ENCODE measurements at places on chromosomes 3 and 15.

DNA sequence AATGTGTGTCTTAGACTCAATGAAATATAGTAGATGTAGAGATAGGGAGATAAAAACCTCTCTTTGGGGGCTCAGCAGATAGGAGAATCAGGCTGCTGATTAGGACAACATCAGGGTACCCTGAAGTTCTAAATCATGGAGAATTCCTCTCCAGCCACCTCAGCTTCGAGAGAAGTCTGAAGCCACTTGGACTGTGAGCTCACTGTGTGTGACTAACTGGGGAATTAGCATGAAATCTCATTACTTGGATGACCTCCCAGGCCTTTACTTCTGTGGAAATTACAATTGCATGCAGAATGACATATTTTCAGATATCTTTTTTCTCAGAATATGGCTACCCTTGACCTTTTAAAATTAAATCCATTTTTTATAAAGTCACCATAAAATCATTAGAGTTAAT lies 128.0 kb upstream of the MRPL3 start:
- DNase-seq = no peak

DNA sequence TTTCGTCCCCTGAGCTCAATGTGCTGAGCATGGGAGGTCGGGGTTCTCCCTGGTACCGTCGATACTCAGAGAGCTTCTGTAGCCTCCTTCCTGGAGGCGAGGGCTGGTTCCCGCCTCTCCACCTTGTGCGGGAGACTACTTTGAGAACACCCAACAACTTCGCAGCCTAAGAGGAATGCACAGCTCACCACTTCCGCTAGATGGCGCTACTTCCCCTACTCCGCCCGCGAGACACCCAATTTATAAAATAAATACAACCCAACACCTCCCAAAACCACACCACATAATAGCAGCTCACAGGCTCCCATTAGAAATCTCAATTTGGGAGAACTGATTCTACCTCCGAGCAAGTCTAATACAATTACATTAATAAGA lies 1.2 kb downstream of the RGMA start:
- peak; percentile 70 for DNase-seq

- no peak for DNase-seq
Observed at GRCh38 chr3:141870091-141870687, 6.3 kb upstream of the ATP1B3 start.

DNA sequence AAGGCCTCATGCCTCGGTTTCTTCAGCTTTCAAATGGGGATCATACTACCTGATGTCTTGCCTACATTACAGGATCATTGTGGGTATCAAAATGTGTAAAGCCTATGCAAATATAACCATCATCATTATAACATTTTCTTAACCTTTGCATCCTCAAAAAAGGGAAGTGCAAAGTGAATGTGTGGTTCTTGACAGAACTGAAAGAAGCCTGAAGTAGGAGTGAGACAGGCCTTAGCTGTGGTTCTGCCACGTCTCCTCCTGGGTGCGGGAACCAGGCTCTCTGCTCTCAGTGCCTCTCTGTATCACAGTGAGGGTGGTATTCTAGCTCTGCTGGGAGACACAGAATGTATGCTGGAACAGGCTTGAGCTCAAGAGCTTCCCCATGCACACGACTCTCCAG lies 316.9 kb upstream of the ICE2 start:
- no peak for DNase-seq

- no peak for DNase-seq
Observed at GRCh38 chr3:10600296-10600714, 94.9 kb upstream of the ATP2B2 start.

- no peak for DNase-seq
Observed at GRCh38 chr3:106025151-106025722, 156.4 kb upstream of the CBLB start.

DNA sequence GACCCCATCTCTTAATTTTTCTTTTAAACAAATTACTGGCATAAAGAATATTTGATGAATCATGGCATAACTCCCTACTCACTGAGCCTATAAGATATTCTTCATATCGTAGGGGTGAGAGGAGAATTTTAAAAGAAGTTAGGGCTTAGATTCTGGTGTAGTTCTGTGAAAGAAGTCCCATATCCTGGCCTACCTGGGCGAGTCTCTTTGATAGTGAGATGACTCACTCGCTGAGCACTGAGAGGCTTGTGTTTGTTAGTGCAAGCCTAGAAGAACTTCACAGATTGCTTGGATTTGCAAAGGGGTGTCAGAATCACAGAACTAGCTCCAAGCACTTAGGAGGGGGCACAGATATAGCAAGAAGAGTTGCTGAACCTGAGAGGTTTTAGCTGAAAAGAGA lies 133.8 kb upstream of the TMC3 start:
- DNase-seq = no peak

DNA sequence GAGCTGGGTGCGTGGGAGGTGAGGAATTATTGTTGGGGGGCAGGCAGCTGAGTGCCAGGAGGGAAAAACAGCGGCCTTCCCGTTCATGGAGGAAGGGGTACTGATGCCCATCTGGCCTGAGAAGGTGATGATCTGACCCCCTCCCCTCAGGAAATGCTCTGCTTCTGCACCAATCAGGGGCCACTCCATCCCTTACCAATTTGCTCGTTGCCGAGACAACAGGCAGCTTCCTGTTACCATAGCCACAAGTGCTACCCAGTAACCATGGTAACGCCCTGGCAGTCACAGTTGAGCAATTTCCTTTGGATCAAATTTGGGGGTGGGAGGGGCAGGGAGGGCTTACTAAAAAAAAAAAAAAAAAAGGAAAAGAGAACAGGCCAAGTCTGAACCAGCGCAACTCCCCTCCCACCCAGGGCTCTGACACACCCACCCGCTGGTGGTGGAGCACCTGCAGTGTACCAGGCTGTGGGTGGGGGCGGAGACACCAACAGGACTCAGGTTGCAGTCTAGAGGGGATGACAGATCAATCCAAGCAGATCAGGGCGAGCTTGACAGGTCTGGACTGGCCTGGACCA lies 13.7 kb downstream of the CELF6 start:
- DNase-seq = peak; percentile 45

DNA sequence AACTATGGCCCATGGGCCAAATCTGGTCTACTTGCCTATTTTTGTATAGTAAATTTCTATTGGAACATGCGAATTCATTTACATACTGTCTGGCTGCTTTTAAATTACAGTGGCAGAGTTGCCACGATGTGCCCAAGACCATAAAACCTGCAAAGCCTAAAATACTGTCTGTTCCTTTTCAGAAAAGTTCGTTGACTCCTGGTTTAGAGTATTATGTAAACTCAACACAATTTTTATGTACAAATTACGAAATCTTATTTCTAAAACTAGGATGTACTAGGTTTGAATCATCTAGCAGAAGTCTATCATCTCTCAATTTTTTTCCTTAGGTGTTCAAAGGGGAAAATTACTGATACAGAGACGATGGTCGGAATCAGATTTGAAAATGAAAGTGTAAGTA lies 26.9 kb downstream of the SENP2 start:
- DNase-seq = no peak

DNA sequence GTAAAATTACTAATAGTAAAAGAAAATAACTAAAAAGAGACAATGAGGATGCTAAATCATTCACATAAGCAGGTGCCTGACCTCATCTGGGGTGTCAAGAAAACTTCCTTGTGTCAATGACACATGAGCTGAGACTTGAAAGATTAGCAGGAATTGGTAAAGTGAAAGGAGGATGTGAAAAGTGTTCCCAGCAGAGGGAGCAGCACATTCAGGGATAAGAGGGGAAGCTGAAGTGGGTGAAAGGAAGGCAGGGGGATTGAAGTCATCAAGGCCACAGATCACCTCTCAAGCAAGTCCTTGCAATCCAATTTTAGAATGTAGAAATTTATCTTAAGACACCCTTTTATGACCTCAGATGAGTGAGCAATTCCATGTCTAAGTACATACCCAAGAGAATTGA lies 60.2 kb upstream of the ACP3 start:
- DNase-seq = no peak

- no peak for DNase-seq
Observed at GRCh38 chr3:128443771-128444170, 22.9 kb downstream of the DNAJB8 start.

DNA sequence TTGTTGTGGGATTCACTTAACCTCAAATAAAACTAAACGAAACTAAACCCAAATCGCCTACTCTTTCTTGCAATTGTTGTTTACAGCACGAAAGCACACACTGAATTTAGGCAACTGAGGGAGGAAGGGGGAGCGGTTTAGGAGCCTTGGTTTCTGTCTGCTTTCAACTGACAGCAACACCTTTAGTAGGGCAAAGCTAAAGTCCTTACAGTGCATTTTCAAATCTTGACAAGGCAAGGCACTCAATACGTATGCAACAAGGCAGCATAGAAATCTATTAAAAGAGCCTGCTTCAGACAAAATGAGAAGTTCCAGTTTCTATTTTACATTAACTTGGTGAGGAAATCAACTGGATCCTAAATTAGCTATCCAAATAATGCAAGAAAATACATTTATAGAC lies 174.6 kb downstream of the CHST2 start:
- no peak for DNase-seq

DNA sequence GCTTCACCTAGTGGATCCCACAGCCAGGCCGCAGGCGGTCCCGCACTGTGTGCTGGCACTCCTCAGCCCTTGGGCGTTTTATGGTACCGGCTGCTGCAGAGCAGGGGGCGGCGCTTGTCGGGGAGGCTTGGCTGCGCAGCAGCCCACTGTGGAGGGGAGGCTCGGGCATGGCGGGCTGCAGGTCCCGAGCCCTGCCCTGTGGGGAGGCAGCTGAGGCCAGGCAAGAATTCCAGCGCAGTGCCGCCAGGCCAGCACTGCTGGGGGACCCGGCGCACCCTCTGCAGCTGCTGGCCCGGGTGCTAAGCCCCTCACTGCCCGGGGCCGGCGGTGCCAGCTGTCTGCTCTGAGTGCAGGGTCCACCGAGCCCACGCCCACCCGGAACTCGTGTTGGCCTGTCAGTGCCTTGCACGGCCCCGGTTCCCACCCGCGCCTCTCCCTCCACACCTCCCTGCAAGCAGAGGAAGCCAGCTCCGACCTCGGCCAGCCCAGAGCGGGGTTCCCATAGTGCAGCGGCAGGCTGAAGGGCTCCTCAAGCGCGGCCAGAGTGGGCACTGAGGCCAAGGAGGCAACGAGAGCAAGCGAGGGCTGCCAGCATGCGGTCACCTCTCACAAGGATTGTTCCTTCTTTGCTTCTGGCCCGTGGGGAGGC lies 435.0 kb upstream of the ATP10A start:
- DNase-seq = no peak

- no peak for DNase-seq
Observed at GRCh38 chr3:127665586-127665985, 7.2 kb upstream of the ABTB1 start.

GRCh38 chr15:26868029-26868685 lies 1.3 kb downstream of the GABRA5 start:
- no peak for DNase-seq

DNA sequence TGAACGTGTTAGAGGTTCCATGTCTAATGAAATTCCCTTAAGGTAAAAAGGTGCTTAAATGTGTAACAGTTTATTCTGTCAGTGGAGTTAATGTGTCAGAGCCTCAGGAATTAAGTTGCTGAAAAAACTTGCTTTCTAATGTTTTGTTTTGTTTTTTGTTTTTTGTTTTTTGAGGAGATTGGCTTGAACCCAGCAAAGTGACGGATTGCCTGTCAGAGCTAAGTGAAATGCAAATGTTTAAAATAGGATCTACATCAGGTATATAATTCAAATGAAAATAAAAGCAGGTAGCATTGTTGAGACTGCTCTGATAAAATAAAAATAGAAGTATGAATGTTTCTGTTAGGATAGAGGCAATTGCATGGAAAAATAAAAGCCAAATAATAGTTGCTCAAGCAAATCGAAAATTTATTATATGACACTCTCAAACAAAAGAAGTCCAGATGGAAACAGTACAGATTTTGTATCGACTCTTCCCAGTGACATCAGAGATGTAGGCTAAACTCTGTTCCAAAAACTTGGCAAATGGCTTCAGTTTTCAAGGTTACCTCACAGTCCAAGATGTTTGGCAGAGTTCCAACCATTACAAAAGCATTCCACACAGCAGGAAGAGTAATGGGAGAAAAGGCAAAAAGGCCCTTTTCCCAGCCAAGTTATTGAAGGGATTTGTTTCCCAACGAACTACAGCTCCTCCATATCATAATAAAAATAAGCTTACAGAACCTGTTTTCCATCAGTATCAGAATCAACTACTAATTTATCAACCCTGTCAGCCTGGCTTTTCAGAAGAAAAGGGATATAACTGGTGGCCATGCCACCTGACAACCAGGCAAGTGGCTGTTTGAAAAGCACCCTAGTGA lies 291.0 kb downstream of the TBL1XR1 start:
- no peak for DNase-seq

DNA sequence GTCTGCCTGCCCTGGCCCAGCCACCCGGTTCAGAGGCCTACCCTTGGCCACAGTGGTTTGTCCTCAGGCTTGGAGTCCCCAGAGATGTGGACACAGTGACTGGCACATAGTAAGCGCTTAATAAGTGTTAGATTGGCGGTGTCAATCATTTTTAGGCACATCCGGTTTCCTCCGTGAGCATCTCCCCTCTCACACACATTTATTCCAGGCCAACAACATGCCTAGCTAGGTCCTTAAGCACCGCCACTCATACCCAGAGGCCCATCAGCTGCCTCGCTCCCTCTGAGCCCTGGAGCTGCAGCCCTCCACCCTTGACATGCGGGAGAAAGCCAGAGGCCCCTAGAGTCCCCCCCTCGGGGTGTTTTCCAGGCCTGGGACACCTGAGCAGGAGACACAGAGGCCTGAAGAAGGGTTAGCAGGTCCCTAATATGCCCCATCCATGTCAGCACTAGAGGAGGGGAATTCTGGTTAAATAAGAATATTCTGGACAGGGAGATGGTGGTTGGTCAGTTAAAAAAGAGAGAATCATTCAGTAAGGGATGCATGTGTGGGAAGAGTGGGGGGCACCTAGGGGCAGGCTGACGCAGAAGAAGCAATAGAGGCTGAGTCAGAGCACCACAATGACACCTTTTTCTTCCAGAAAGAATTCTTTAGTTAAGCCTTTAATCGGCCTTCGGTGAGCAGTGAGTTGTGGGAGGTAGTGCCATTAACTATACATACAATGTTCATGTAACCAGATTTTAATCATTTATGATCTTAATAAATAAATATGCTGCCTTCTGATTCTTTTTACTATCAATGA lies 22.3 kb downstream of the NR2F2 start:
- DNase-seq = no peak

DNA sequence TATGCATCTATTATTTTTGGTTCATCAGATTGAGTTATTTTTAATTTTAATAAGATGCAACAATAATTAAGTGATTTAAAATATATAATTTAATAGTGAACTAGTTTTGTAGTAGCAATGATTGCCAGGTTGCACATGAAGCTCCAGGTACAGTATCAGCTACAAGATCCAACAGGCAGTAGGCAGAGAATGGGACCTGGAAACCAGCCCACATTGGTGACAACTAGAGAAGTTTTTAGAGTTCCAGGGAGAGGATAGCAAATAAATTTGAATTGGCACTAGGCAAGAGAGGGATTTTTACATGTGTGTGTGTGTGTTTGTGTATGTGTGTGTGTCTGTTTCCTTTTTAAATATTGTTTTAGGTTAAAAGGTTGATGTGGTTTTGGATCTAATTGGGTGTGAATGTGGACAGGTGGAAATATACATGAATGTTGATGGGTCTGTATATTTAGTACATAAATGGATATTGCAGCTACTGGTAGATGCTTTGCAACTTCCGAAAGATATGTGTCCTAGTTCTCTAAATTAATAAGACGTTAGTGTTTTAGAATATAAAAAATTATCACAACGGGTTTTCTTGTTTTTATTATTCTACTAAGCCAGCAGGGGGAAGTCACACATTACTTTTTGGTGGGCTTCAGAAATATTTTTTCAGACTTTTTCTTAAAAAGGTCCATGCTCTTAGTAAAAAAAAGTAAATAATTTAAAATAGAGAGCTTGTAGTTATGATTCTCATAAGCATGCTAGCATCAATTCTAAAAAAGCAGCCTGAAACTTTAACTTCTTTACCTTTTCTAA lies 110.1 kb upstream of the GBE1 start:
- no peak for DNase-seq

GRCh38 chr15:64552281-64552948 lies 92.0 kb downstream of the ZNF609 start:
- DNase-seq = no peak

Measured in activated T-cell treated with anti-CD3 and anti-CD28 coated beads, Interleukin-2, amount 50 U/mL, for 1 hour (primary cell).